ENCODE measurements at places on chromosomes 7 and 10.

- no peak for DNase-seq
These were observed 36.1 kb downstream of the HSPA12A start for GRCh38 chr10:116706281-116706680.

DNA sequence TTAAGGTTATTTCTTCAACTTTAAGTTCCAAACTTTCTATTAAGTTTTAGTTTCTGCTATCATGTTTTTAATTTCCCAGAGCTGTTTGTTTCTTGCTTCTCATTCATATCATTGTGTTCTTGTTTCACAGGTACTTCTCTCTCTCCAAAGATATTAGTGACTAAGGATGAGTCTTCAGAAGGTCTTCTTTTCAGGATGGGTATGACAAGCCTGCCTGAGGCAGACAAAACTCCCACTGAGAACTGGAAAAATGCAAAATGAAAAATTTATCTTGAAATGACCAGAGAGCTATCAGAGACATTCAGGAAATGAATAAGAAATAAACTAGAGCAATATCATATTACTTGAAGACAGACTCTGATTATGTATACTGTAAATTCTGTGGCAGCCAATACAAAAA is 110.8 kb upstream of the EGFR start:
- DNase-seq = no peak

DNA sequence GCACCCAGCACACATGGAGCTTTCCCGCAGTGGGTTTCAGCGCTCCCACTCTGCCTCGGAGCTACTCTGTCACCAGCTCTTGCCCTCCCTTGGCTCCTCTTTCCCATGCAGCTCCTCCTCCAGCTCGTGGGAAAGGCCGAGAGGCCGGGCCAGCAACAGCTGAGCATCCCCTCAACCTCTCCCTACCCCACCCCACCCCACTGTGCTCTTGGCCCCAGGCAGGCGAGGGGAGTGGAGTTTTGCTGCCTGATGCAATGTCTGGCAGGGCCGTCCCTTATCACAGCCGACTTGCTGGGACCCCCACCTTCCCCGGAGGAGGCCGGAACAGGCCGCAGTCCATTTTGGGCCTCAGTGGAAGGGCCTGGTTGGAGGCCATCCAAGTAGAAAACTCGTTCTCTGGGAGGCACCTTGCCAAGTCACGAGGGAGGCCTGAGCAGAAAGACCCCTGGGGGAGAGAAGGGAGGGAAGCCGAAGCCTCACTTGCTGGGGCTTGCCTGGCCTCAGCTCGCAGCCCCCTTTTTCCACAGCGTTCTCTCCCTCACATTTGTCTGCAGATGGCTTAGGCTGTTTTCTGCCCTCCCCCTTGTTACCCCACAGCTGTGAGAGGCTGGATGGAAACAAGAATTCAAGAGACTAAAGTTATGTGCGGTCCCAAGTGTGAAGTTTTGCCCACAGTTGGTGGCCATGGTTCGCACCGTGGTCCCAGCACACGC is 35.3 kb downstream of the CHST3 start:
- peak; percentile 98 for DNase-seq

- DNase-seq = no peak
These were observed 76.1 kb downstream of the ADAM12 start for GRCh38 chr10:126312167-126312566.

- peak; percentile 50 for DNase-seq
These were observed 108.8 kb upstream of the PCLO start for GRCh38 chr7:83271212-83272099.

GRCh38 chr10:105785721-105786120 is 1144.6 kb downstream of the SORCS3 start:
- DNase-seq = no peak

GRCh38 chr7:73730485-73730884 is 8.1 kb downstream of the ABHD11 start:
- no peak for DNase-seq

DNA sequence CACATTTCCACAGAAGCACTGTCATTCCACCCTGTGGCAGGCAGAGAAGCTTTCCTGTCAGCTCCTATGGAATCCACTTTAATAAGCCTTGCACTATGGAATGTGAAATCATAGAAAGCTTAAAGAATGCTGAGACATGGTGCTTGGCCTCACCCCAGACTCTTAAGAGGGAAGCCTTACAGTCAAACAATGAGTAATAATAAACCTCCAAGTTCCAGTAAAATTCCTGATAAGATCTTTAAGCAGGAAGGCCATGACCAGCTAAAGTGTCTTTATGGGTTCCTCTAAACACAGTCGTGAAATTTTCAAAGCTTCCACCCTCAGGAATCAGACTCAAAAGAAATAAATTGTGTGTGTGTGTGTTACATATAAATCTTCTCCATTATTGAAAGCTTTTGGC is 11.9 kb upstream of the TEX36 start:
- DNase-seq = no peak

GRCh38 chr10:93436591-93437085 is 45.5 kb downstream of the MYOF start:
- DNase-seq = peak; percentile 89

DNA sequence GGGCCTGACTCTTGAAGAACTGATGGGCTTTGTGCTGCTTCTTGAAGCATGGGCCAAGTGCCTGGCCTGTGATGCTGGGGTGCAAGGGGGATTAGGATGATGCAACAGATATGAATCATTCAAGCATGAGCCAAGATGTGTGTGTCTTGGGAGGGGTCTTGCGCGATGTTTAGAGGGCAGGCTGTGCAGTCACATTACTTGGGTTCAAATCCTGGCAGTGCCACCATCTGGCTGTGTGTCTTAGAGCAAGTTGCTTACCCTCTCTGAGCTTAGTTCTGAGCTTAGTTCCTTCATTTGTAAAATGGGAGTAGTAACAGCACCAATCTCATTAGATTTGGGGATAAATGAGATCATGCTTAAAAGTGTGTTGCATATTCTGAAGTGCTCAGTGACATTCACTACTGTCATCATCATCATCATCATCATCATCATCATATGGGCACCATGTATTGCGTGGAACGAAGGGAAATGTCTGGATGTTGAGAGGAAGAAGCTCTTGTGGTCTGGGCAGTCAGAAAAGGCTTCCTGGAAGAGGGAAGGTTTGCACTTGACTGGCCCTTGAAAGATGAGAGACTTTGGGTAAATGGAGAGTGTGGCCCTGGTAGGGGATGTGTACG is 9.3 kb downstream of the UNC5B start:
- DNase-seq = no peak

- no peak for DNase-seq
These were observed 51.1 kb downstream of the EXOC4 start for GRCh38 chr7:133303931-133304330.

- no peak for DNase-seq
These were observed 135.0 kb downstream of the CDH23 start for GRCh38 chr10:71531485-71532446.

Data from myocyte (in vitro differentiated cells).